ENCODE measurements at places on chromosomes 1 and 21.

DNA sequence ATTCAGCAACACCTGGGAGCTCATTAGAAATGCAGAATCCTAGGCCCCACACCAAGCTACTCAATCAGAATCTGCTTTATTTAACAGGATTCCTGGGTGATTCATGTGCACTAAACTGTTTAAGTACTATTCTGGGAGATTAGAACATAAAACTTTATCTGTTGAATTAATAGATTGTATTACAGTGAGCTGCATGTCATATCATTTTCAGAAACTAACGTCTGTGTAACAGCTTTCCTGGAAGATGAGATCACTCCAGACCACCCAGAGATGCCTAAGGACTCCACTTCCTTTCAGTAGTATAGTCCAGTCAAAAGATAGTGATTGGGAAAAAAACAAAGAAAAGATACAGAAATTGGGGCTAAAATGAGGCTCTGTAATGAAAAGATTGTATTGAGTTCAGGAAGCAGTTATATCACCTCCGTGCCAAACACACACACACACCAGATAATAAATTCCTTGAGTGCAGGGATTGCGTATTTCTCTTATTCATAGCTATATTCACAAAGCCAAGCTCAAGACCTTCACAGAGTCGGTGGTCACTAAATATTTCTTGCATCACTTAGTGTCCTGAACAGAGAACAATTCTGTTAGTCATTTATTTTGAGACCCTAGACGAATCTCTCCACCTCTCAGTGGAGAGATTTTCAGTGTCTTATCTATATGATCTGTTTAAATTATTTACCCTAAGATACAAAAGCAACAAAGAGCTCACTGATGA, 178.2 kb downstream of the DSCAM start:
- no peak for DNase-seq

DNA sequence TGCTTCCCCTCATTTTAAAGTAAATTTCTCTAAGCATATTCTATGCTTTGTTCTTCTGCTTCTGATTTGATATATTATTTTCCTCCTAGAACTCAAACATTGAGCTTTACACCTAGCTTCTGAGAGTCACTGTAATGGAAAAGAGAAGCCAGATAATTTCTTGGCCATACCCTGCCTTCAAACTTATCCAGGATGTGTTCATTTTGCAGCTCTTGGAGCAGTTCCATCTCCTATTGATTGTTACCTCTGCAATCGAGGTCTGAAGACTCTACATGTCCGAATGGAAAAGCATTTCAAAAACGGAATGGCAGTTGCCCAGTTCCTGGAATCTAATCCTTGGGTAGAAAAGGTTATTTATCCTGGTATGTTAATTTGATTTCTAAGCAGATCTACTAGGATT, 20.8 kb downstream of the CTH start:
- DNase-seq, result no peak

DNA sequence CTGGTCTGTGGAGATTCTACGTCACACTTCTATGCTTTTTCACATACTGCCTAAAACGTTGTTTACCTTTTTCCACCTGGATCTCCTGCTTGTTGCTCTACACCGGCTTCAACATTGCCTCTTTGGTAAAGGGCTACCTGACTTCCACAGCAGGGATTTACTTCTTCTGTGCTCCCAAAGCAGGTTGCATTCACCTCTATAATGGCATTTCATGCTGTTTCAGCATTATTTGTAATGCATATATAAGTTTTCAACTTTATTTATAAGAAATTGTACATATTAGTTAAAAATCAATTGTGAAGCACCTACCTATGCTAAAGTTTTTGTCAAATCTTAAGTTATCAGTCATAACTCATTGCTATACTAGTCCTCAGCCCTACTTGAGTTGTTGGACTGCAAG, 55.4 kb downstream of the DDAH1 start:
- DNase-seq, result no peak

- DNase-seq, result no peak
These were observed 415.0 kb downstream of the DPYD start for GRCh38 chr1:97505816-97506215.

DNA sequence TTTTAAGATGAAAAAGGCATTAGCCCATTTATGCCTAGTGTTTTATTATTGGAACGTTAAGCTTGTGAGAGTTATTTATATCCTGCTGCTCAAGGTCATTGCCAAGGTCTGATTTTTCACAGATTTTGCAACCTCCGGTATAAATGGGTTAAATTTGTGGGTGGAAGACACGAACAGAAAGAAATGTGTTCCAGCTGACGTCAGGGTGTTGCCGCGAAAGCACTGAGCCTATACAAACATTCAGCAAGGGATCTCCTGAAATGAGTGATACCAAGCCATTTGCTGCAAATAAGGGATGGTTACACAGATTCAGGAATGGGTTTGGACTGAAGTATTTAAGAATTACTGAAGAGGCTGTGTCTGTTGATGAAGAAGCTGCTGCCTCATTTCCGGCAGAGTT, 32.2 kb downstream of the TMED5 start:
- no peak for DNase-seq

- DNase-seq, result no peak
These were observed 97.1 kb upstream of the CACYBP start for GRCh38 chr1:174902531-174903099.

- DNase-seq, result no peak
These were observed 20.1 kb upstream of the AJAP1 start for GRCh38 chr1:4634156-4634792.

DNA sequence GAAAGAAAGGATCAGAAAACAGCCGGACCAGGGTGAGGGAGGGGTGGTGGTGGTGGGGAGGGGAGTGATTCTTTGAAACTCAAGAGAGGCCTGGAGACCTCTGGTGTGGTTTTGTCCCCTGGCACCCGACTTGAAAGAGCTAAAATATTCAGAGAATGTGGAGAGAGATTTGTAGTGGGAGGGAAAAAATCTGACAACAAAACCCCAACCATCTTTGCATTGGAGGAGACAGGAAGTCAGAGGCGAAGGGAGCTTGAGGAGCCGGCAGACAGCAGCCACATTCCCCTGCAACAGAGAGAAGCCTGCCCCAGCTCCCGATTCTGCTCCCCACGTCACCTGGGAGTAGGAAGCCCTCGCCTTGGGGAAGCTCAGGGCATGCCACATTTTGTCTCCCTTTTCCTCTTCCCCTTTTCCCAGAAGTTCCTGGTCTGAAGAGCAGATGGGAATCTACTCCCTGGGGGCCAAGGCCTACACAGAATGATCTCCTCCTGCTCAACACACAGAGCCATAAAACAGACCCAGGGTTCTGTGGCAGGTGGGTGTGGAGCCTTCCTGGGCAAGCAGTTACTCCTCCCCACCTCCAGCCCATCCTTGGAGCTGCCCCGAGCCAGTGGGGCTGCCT, 84.9 kb downstream of the ITPKB start:
- no peak for DNase-seq

DNA sequence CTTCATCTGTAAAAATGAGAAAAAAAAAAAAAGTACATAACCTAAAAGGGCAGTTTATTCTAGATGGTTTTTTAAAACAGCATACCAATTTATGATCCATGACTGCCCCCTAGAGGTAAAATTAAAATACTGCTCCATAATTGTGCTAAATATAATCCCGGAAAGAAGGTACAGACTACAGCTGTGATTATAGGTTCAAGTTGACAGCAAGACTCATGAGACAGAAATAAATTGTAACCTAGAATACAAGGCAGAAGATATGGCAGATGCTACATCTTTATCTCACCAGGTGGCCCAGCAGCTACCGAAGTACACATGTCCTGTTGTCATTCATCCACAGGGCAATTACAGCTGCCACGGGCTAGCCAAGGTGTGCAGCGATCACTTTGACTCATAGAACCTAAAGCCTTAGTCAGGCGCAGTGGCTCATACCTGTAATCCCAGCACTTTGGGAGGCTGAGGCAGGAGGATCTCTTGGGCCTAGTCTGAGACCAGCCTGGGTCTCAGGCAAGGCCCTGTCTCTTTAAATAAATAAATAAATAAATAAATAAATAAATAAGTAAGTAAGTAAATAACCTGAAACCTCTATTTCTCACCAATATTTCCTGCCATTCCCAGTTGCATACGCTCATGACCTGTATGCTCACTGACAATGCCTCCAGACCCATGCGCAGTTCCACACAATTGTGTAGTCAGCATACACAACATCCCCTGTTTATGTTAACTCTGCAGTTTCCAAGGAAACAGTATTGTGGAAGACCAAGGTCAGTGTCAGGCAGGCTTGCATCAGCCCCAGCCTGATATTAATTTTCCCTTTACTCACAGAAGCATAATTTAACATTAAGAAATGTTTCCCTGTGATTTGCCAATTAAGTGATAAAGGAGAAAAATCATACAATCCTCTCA, 18.3 kb upstream of the PPIE start:
- peak; percentile 72 for DNase-seq

DNA sequence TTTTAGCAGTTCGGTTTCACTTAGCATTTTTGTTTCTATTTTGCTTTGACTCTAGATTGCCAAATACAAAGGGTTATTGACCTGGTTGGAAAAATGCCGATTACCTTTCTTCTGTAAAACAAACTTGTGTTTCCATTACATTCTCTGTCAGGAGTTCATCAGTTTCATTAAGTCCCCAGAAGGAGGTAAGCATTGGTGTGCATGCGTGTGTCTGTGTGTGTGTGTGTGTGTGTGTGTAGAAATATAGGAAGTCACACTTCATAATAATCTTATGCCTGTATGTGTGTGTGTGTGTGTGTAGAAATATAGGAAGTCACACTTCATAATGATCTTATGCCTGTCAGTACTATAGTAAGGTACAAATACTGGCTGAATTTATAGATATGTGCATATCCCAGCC, 10.0 kb downstream of the RGSL1 start:
- DNase-seq, result no peak

DNA sequence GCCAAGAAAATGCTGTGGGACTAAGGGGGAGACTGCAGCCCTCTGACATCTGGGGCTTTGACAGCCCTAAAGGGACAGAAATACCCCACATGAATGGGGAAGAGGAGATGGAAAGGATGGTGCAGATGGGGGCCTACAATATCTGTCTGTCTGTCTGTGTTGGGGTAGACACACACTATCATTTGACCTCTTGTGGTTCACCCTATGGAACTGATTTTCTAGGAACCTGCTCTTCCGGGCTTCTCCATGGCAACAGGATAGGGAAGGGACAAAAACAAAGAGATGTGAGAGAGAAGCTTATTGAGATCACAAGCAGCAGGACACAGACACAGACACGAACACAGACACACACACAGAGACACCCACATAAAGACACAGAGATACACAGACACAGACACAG, 17.1 kb downstream of the KIF21B start:
- DNase-seq, result no peak

GRCh38 chr1:16307222-16307621, 45.1 kb downstream of the FBXO42 start:
- DNase-seq, result no peak

DNA sequence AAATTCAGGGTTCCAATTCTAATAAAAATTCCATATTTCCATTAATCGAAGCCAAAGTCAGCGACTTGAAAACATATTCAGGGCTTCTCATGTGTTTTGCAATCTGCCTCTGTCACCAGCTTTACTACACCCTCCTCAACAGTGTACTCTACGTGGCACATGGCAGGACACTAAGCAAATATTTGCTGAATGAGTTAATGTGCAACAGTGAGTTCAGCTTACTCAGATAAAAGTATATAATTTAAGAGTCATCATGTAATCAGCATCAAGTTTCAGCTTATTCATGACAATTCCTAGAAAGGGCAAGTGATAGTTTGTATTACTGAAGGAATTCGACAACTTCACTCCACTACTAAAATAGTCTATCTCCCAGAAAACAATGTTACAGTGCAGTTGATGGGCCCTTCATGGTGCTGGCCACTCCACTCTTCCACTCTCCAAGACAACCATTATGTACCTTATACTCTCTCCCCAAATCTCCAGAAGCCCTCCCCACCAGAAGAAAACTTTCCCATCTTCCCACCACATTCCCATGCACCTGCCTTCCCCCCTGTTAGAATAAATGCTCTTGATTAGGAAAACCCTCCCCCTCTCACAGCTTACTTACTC, 97.3 kb downstream of the TTLL7 start:
- DNase-seq, result no peak

GRCh38 chr1:211318576-211319280, 7.9 kb upstream of the TRAF5 start:
- DNase-seq, result no peak

GRCh38 chr1:18475234-18475905, 5.4 kb upstream of the KLHDC7A start:
- DNase-seq, result no peak

DNA sequence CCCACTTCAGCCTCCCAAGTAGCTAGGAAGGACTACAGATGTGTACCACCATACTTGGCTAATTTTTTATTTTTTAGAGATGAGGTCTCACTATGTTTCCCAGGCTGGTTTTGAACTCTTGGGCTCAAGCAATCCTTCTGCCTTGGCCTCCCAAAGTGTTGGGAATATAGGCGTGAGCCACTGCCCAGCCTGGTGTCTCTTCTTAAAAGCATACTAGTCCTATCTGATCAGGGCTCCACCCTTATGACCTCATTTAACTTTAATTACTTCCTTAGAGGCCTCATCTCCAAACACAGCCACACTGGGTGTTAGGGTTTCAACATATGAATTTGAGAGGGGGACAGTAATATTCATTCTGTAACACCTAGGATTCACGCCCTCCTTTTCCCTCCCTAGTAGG, 130.9 kb downstream of the GLIS1 start:
- no peak for DNase-seq

DNA sequence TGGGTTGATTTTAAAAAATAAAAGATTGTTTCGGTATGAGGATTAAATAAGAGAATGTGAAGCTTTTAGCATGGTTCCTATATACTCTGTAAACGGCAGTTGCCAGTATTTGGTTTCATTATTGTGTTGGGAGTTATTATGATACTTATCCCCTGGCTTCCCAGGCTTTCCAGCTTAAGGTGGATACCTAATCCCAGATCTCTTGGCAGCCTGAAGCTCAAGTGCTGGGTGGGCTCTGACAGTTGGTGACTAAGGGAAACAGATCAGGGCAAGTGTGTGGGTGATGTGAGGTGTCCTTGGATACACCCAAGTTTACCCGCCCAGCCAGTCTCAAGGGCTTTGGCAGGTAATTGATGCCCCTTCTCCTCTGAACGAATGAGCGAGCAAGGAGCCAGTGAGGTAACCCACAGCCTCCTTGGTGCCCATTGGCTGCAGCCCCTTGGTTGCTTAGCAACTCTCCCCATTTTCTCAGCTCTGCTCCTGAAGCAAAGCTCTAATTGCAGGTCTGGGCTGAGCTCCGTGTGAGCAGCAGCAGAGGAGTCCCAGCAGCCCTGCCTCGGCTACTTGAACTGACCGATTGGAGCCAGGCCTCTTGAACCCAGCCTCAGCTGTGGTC, 6.1 kb downstream of the IPO13 start:
- DNase-seq, result peak; percentile 98

DNA sequence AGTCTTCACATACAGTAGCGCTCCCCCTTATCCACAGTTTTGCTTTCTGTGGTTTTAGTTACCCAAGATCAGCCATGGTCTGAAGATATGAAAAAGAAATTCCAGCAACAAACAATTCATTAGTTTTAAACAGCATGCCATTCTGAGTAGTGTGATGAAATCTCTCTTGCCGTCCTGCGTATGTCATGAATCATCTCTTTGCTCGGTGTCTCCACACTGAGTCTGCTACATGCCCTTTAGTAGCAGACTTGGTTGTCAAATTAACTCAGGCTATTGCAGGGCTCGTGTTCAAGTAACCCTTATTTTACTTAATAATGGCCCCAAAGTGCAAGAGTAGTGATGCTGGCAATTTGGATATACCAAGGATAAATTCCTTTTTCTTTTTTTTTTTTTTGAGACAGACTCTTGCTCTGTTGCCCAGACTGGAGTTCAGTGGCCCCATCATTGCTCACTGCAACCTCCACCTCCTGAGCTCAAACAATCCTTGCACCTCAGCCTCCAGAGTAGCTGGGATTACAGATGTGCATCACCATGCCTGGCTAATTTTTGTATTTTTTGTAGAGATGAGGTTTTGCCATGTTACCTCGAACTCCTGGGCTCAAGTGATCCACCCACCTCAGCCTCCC, 22.6 kb downstream of the PHACTR4 start:
- no peak for DNase-seq

Data from NCI-H1105 treated with DMSO at 0.1 percent for 48 hours (cell line).